Activated CD4-positive, alpha-beta T cell treated with anti-CD3 and anti-CD28 coated beads, Interleukin-2, Interleukin-4, amounts not matched to agents 100 ng/mL and 50 ng/mL, durations not matched to agents 16 hours and 8 hours (primary cell): ENCODE measurements at places on chromosomes 1 and 21.

- no peak for DNase-seq
These were observed 65.7 kb downstream of the SLC19A1 start for GRCh38 chr21:45476582-45476981.

- peak; percentile 91 for DNase-seq
These were observed 549 bp downstream of the THBS3 start for GRCh38 chr1:155206891-155207805.

DNA sequence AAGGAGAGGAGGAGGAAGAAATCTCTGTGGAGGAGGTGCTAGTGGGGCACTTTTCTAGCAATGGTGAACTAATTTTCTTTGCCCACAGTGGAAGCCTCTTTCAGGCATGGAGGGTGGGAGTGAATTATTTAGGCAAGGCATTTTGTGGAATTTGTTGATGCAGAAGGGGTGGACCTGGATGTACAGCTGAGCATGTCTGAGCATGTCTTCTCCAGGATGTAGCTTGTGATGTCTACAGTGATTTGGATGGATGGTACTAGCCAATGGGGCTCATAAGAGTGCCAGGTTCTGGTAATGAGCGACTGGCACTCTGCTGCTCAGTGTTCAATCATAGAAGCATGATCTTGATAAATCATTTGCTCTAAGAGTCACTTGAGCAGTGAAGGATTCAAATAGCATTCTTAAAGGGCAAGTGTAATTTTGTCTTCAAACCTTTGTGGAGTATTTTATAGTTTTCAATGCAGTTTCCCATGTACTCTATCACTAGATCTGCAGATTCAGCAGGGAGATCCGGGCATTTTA lies 153.9 kb upstream of the LMO4 start:
- no peak for DNase-seq

DNA sequence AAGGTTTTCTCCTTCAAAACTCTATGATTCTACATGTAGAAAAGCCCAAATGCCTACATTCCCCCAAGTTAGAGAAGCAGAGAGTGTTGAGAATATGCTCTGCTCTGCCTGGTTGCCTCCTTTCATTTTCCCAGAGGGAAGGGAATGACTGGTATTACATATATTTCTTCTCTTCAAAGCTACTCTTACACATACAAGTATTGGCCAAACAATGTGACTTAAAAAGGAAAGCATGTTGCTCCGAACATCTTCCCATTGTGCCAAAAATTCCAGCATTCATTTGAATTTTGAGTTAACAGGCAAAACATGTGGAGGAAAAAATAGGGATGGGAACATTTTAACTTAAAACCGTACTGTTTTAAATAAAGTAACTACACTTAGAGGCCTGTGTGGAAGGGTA lies 125.2 kb downstream of the COQ8A start:
- DNase-seq = no peak
